Chondrocyte (in vitro differentiated cells): ENCODE measurements at places on chromosomes 7 and 10. TPM values are rescaled to one million over a fixed set of nuclear protein-coding genes. Genes with fewer than 3 reads are reported as not detected.
A peak's percentile ranks its signal among the peaks of the same experiment; 100 is the strongest.

DNA sequence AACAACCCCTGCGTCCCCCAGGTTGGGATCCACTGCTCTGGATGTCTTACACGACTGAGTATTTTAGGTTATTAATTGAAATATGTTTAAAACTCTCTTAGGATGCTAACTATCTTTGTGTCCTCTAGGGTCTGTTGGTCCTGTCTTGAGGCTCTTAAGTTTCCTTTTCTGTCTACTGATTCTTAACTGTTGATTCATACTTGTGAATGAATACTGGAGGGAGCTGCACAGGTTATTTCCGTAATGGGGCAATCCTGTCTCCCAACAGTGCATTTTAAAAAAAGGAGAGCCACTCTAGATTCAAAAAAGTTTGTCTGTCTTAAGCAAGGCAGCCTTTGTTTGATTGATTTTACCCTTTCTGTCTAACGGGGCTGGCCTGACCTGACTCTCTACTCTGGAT, 237.6 kb upstream of the POM121L12 start:
- no peaks in the 10 kb centered on the region for H3K27me3 ChIP-seq
- H3K4me3 ChIP-seq: no peak overlapping the region
- H3K27ac ChIP-seq: no peak overlapping the region
- no peaks in the 10 kb centered on the region for H3K36me3 ChIP-seq
- no peak for DNase-seq
- H3K4me1 ChIP-seq: no peaks in the 10 kb centered on the region

DNA sequence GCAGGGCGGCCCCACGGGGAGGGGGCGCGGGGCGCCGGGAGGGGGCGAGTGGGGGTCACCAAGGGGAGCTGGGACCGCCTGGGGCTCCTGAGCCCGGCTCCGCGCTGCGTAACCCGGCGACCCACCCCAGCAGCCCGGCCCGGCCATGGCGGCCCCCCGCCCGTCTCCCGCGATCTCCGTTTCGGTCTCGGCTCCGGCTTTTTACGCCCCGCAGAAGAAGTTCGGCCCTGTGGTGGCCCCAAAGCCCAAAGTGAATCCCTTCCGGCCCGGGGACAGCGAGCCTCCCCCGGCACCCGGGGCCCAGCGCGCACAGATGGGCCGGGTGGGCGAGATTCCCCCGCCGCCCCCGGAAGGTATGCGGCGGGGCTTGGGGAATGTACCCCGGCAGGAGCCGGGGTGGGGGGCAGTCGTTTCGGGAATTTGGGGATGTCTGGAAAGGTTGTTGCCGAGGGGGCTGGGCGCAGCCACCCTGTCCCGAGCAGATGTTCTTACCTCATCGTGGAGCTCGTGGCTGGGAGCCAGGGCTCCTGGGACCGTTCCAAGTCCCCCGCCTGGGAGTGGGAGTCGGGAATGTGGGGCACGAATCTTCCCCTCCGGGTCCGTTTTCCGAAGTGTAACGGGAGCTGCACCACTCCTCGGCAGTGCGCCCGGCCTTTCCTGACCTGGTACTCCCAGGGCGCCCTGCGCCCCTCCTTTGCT, 431 bp downstream of the ZYX start:
- peak overlapping the region; percentile 69 for H3K27ac ChIP-seq
- no peaks in the 10 kb centered on the region for H3K27me3 ChIP-seq
- peak; percentile 96 for DNase-seq
- no peak overlapping the region for H3K4me3 ChIP-seq

DNA sequence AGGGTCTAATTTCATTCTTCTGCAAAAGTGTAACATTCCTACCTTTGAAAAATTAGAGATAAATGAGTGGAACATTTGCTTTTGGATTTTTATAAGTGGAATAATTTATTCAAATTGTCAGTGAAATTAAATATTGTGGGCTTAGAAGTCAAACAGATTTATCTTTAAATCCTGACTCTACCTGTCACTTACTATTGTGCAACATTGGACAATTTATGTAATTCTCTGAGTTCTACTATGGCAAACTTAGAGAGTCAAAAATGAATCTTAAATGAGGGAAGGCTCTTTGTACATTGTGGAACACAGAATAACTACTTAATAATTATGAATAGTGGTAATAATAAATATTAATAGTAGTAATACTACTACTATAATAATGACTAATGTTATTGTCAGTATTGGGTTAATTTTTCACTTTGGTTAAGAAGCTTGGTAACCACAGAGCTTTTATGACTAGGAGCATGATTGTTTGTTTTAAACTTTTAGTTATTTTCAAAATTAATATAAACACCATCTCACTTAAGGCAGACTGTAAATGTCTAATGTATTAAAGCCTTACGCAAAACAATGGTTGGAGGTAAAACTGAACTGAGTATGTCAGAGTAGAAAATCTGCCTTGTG, 70.0 kb downstream of the PRKG1 start:
- H3K27me3 ChIP-seq: no peaks in the 10 kb centered on the region
- H3K4me1 ChIP-seq: peaks cover 4% of the 10 kb centered on the region
- no peaks in the 10 kb centered on the region for H3K36me3 ChIP-seq
- DNase-seq: no peak

GRCh38 chr7:131455546-131455945, 100.9 kb downstream of the PODXL start:
- H3K27ac ChIP-seq: peak overlapping the region; percentile 30
- peaks cover 8% of the 10 kb centered on the region for H3K36me3 ChIP-seq
- no peak overlapping the region for H3K4me3 ChIP-seq
- DNase-seq: no peak
- no peaks in the 10 kb centered on the region for H3K27me3 ChIP-seq

GRCh38 chr7:49802600-49802999, 29.2 kb downstream of the VWC2 start:
- no peak for DNase-seq
- H3K4me3 ChIP-seq: no peak overlapping the region
- H3K27ac ChIP-seq: no peak overlapping the region
- no peaks in the 10 kb centered on the region for H3K4me1 ChIP-seq

GRCh38 chr7:12493407-12493806, 77.1 kb upstream of the SCIN start:
- H3K36me3 ChIP-seq: no peaks in the 10 kb centered on the region
- no peak overlapping the region for H3K4me3 ChIP-seq
- H3K27ac ChIP-seq: no peak overlapping the region
- no peak for DNase-seq

- peaks cover 2% of the 10 kb centered on the region for H3K4me1 ChIP-seq
- no peak overlapping the region for H3K4me3 ChIP-seq
- no peaks in the 10 kb centered on the region for H3K36me3 ChIP-seq
These were observed 57.7 kb upstream of the CDK13 start for GRCh38 chr7:39892361-39892760.

DNA sequence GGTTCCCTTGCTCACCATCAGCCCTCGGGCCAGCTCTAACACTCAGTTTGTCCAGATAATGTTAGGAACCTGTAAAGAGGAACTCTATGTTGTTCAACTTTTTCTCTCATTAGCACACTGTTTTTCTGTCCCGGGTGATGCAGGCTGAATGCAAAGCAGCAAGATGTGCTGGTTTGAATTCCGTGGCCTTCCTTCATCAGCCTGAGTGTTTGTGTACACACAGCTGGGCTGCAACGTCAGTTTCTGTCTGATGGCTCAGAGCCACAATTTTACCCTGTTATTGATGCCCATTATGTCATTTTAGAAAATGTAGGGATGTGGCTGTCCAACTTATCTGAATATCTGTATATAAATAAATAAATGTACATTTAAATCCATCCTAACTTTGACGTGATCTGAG, 152.0 kb downstream of the PLPP4 start:
- no peaks in the 10 kb centered on the region for H3K27me3 ChIP-seq
- peaks cover 6% of the 10 kb centered on the region for H3K4me1 ChIP-seq
- no peak for DNase-seq

DNA sequence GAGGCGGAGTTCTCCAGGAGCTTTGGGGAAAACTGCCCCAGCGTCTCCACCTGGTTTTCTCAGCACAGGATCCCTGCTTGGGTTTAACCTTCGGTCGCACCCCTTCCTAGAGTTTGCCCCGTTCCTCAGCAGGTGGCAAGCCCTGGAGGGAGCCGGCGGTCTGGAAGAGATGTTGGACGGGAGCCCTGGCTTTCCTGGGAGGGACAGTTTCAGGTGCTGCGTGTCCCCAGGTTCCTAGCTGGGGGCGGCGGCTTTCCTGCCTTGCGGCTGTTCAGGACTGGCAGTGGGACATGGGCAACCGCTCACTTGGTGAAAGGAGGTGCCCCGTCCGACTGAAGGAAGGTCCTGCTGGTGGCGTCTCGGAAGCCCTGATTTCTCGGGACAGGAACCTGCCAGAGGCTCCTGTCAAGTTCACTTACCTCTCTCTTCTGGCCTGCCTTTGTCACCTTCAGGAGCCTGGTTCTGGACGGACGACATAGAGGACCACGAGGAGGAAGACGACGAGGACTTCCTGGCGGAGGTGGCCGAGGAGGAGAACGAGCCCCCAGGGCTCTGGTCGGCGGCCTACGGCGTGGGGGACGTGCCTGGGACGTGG, 14.8 kb downstream of the ZNF316 start:
- H3K4me3 ChIP-seq: no peak overlapping the region
- DNase-seq: peak; percentile 84
- H3K4me1 ChIP-seq: no peaks in the 10 kb centered on the region
- H3K27ac ChIP-seq: no peak overlapping the region

GRCh38 chr10:93873420-93874115, 20.2 kb upstream of the SLC35G1 start:
- H3K36me3 ChIP-seq: no peaks in the 10 kb centered on the region
- no peak overlapping the region for H3K4me3 ChIP-seq
- H3K27me3 ChIP-seq: no peaks in the 10 kb centered on the region
- DNase-seq: no peak
- H3K27ac ChIP-seq: no peak overlapping the region

DNA sequence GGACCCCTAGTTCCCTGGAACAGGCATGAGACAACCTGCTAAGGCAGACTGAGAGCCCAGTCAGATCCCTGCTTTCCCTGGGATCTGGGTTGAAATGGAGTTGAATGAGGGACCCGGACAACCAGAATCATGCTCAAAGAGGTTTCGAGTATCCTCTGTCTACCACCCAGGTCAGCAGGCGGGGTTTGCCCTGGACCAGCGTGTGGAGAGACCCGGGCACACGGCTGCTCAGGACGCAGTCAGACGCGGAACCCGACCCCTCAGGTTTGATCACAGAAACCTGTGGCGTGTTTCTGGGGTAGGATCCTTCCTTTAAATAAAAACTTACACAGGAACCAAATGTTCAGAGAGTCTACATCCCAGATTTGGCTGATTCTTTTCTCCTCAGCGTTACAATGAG, 330.6 kb downstream of the PTPRN2 start:
- peak; percentile 74 for DNase-seq
- H3K4me3 ChIP-seq: no peak overlapping the region
- no peak overlapping the region for H3K27ac ChIP-seq
- no peaks in the 10 kb centered on the region for H3K36me3 ChIP-seq
- H3K4me1 ChIP-seq: no peaks in the 10 kb centered on the region
- no peaks in the 10 kb centered on the region for H3K27me3 ChIP-seq

DNA sequence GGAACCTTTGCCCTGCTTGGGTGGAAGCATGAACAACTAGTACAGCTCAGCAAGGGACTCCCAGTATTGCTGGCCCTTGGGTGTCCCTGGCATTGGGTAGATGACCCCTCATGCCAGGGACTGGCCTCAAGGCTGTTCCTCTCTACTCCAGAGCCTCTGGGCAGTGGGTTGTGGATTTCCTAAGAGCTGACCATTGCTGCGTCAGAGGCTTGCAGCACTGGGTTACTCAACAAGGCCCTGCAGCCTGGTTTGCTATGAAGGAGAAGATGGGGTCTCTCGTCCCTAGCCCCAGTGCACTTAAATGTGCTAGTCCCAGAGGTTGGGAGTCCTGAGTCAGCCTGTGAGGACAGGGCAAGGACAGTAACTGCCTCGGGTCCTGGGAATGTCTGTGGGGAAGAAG, 2.5 kb downstream of the VSIR start:
- H3K27me3 ChIP-seq: peaks cover 3% of the 10 kb centered on the region
- peaks cover 32% of the 10 kb centered on the region for H3K4me1 ChIP-seq
- H3K36me3 ChIP-seq: no peaks in the 10 kb centered on the region
- DNase-seq: peak; percentile 42

- DNase-seq: no peak
- H3K27me3 ChIP-seq: no peaks in the 10 kb centered on the region
- H3K4me3 ChIP-seq: no peak overlapping the region
These were observed 189.2 kb downstream of the ZEB1 start for GRCh38 chr10:31508234-31508633.

DNA sequence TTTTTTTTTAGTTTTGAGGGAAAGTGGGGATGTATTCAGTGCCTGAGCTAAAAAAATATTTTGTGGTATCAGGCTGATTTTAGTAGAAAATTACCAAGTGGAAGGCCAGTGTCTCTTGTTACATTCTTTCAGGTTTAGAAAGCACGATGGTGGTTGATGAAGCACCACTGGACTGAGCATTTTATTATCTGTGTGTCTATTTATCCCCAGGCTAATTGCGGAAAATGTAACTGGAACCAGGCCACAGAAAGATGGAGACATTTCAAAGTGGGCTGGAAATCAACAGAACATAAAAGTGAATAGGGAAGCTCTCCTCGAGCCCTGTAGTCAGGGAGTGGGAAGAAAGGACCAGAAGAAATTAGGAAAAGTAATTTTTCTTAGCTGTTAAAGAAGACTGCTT, 261.0 kb downstream of the STK31 start:
- no peak overlapping the region for H3K4me3 ChIP-seq
- no peaks in the 10 kb centered on the region for H3K27me3 ChIP-seq
- no peak for DNase-seq
- no peaks in the 10 kb centered on the region for H3K4me1 ChIP-seq
- no peaks in the 10 kb centered on the region for H3K36me3 ChIP-seq
- H3K27ac ChIP-seq: no peak overlapping the region

DNA sequence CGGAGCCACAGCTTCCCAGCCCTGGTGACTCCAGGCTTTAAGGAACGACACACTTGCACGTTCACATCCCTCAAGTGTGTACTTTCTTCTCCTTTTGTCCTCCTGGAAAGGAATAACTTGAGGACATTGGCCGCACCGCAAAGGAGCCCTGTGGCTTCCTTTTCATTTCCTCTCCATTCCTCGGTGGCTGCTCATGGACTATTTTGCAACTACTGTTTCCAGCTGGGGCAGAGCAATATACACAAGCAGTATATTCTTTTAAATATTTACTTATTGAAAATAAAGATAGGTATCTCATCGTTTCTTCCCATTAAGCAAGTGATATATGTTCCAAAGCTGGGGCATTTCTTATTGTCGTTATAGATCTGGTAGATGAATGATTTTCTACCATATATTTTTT, 97.2 kb upstream of the LYZL1 start:
- no peak overlapping the region for H3K4me3 ChIP-seq
- H3K27me3 ChIP-seq: no peaks in the 10 kb centered on the region
- H3K36me3 ChIP-seq: no peaks in the 10 kb centered on the region
- H3K27ac ChIP-seq: no peak overlapping the region
- peaks cover 2% of the 10 kb centered on the region for H3K4me1 ChIP-seq

The CRCP gene
- total RNA-seq: 22.8 to 24.2 TPM (median 23.3 TPM) in 3 replicates

The PNLIPRP1 gene
- total RNA-seq: not detected in 3 replicates

The PRSS37 gene
- not detected in 3 replicates for total RNA-seq

The LAMB1 gene
- 405 to 481 TPM (median 466 TPM) in 3 replicates for total RNA-seq

The CTNNA3 gene
- total RNA-seq: 0.64 to 1.5 TPM (median 0.92 TPM) in 3 replicates

The ASZ1 gene
- not detected in 3 replicates for total RNA-seq

The CRTAC1 gene
- total RNA-seq: 0.18 to 0.37 TPM in 2 of 3 replicates, not detected in the other
